ENCODE measurements at places on chromosomes 16 and 17.

GRCh38 chr16:89237733-89238132 lies 20.2 kb downstream of the ZNF778 start:
- H3K4me3 ChIP-seq: no peak overlapping the region
- peaks cover 28% of the 10 kb centered on the region for H3K36me3 ChIP-seq
- H3K4me1 ChIP-seq: peaks cover 6% of the 10 kb centered on the region
- no peak for DNase-seq

DNA sequence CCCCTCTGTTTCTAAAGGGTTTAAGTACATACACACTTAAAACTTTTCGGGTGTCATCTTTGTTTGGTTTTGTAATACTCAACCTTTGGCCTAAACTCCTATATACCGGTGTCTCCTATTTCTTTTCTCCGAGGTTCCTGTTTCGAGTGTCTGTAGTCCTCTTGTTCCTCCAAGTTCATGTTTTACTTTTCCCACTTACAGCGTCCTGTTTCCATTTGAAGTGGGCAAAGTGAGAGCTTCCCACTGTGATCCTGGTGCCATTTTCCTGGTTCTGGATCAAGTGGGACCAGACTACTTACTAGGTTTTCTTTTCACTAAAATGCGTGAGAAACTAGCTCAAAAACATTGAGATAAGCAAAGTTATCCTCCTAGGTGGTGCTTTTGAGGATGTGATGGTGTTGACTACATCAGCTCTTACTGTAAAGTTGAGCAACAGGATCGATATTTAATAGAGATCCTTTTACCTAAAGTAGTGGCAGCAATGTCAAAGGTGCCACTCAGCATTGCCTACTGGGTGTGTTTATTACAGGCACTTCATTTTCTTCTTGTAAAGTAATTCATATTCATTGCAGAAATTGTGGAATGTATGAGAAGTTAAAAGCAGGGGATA lies 1.3 kb downstream of the PSMD3 start:
- no peak for DNase-seq
- peaks cover 18% of the 10 kb centered on the region for H3K27me3 ChIP-seq
- H3K4me3 ChIP-seq: peak overlapping the region; percentile 97
- H3K36me3 ChIP-seq: peaks cover 29% of the 10 kb centered on the region
- no peak overlapping the region for H3K27ac ChIP-seq
- H3K4me1 ChIP-seq: peaks cover 30% of the 10 kb centered on the region

DNA sequence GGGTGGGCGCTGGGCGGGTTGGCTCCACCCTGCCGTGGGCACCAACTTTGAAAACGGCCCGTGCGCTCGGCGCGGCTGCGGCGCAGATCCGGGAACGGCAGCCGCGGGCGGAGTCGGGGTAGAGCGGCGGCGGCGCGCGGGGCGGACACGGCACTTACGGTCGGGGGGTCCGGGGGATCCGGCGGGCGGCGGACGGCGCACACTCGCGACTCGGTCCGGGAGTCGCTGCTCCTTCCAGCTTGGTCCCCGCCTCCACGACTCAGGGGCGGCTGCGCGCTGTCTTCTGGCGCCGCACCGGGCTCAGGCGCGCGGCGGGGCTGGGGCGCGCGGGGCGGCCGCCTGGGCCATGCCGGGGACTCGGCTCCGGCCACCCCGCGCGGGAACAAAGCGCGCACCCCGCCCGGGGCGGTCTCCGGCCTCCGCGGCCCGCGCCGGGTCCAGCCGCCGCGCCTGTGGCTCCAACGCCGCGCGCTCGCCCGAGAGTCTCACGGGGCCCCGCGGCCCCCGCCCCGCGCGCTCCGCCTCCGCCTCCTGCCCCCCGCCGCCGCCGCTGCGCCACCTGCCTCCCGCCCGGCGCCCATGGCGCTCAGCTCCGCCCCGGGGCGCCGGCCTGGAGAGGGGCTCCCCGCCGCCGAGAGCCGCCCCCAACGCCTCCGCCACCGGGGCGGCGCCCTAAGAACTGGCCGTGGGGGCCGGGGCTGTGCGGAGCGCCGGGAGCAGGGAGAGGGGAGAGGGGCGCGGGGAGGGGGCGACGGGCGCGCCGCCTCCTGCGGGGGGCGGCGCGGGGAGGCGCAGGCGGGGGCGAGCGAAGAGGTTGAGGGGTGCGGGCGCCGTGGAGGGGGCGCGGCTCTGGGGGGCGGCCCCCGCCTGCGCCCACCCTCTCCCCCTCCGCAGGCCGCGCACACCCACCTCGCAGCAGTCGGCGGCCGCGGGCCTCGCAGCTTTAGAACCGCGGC lies 35.9 kb downstream of the CBFA2T3 start:
- H3K36me3 ChIP-seq: no peaks in the 10 kb centered on the region
- H3K4me3 ChIP-seq: peak overlapping the region; percentile 52
- no peak for DNase-seq
- H3K4me1 ChIP-seq: no peaks in the 10 kb centered on the region
- H3K27ac ChIP-seq: no peak overlapping the region

- H3K27ac ChIP-seq: no peak overlapping the region
- H3K36me3 ChIP-seq: peaks cover 9% of the 10 kb centered on the region
- H3K27me3 ChIP-seq: no peaks in the 10 kb centered on the region
These were observed 20.8 kb upstream of the PPM1E start for GRCh38 chr17:58734811-58735210.

GRCh38 chr17:40241252-40241834 lies 22.2 kb downstream of the WIPF2 start:
- no peak overlapping the region for H3K27ac ChIP-seq
- no peak for DNase-seq
- peaks cover under 1% of the 10 kb centered on the region for H3K36me3 ChIP-seq
- no peak overlapping the region for H3K4me3 ChIP-seq
- peaks cover 16% of the 10 kb centered on the region for H3K4me1 ChIP-seq
- no peaks in the 10 kb centered on the region for H3K27me3 ChIP-seq

GRCh38 chr16:86863609-86864008 lies 285.3 kb downstream of the FOXL1 start:
- no peak overlapping the region for H3K27ac ChIP-seq
- no peak overlapping the region for H3K4me3 ChIP-seq
- H3K27me3 ChIP-seq: no peaks in the 10 kb centered on the region
- H3K4me1 ChIP-seq: peaks cover 9% of the 10 kb centered on the region

DNA sequence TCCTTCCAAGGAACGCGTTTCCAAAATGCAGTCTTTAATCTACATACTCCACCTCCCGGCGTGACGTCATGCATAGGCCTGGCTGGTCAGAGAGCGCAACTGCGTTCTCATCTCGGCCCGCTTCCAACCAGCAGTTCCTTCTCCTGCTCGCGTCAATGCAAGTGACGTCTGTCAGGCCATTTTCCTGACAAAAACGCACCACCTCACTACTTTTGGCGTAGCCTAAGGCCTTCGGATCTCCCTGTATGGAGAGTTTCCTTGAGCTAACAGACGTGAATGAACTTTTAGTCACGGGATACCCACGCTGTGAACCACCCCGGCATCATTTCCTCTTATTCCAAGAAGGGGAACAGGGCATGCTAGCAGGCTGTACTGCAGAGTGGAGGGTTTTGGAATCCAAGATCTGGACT lies 25.0 kb downstream of the TEX14 start:
- H3K27me3 ChIP-seq: no peaks in the 10 kb centered on the region
- peak; percentile 85 for DNase-seq
- no peaks in the 10 kb centered on the region for H3K4me1 ChIP-seq
- no peaks in the 10 kb centered on the region for H3K36me3 ChIP-seq

GRCh38 chr16:69064764-69065313 lies 40.6 kb upstream of the HAS3 start:
- H3K36me3 ChIP-seq: no peaks in the 10 kb centered on the region
- H3K27ac ChIP-seq: no peak overlapping the region
- H3K4me3 ChIP-seq: no peak overlapping the region

GRCh38 chr16:12016291-12016947 lies 39.9 kb downstream of the SNX29 start:
- no peaks in the 10 kb centered on the region for H3K36me3 ChIP-seq
- no peak for DNase-seq
- no peaks in the 10 kb centered on the region for H3K27me3 ChIP-seq
- H3K4me3 ChIP-seq: no peak overlapping the region

GRCh38 chr17:67784364-67785121 lies 40.8 kb upstream of the BPTF start:
- H3K4me3 ChIP-seq: no peak overlapping the region
- DNase-seq: no peak
- H3K27me3 ChIP-seq: no peaks in the 10 kb centered on the region
- no peaks in the 10 kb centered on the region for H3K36me3 ChIP-seq

GRCh38 chr17:44655983-44656710 lies at the start of gene MEIOC:
Gene MEIOC (plus strand): TSS chr17:44656468. CDS start chr17:44656614, 146 bp downstream.
- no peak within 1 kb of the TSS for H3K4me3 ChIP-seq
- H3K27me3 ChIP-seq: peaks cover 57% of the 10 kb centered on the region
- no peaks in the 10 kb centered on the region for H3K36me3 ChIP-seq
- DNase-seq: no peak

DNA sequence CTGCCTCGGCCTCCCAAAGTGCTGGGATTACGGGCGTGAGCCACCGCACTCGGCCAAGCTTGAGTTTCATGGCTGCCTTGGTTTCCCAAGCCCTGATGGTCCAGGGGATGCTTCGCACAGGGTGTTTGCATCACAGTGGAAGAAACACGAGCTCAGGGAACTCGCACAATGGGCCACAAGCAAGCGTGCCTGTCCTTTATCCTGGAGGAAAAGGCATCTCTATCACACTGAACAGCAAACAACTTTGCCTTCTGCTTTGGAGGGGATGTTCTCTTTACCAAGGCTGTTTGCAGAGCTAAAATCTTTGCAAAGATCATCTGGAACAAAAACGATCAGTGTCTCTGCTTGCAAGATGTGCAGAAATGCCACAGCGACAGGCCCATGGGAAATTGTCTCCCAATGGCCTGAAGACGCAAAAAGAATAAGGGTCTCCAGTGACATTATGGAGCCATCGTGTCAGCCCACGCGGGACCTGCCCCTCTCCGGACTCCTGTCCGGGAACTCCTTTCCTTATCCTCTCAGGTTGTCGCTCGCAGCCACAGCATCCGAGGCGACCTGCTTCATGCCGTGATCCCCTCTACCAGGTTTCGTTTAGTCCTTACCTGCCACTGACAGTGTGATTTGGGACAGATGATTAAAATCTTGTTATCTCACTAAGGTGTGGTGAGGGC lies 44.1 kb upstream of the CBFA2T3 start:
- H3K27ac ChIP-seq: no peak overlapping the region
- H3K4me1 ChIP-seq: no peaks in the 10 kb centered on the region
- H3K36me3 ChIP-seq: no peaks in the 10 kb centered on the region
- peak; percentile 34 for DNase-seq

DNA sequence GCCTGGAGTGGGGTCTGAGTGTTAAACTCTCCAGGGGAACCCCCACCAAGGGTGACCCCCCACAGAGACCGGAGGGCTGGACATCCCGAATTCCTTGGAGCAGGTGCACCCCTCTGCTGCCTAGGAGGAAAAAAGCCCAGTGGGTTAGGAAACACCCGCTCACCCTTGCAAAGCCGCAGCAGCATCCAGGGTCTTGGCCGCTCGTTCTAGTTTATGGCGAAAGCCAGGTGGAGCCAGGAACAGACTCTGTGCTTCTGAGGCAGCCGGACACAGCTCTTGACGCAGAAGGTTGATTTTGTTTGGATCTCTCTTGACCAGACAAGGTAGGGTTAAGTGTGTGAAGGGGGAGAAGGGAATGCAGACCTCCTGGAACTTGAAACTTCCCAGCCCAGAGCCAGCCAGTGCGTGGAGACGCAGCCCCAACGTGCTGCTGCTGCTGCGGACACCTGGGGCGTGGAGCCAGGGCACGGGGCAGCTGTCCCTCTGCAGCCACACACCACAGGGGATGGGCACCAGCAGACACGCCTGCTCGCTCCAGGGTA lies 154.5 kb downstream of the LAT start:
- H3K36me3 ChIP-seq: no peaks in the 10 kb centered on the region
- no peak overlapping the region for H3K4me3 ChIP-seq
- H3K27me3 ChIP-seq: no peaks in the 10 kb centered on the region
- no peak overlapping the region for H3K27ac ChIP-seq
- H3K4me1 ChIP-seq: no peaks in the 10 kb centered on the region

- H3K4me3 ChIP-seq: no peak overlapping the region
- H3K27ac ChIP-seq: no peak overlapping the region
- peaks cover 3% of the 10 kb centered on the region for H3K27me3 ChIP-seq
These were observed 67.1 kb upstream of the ZNF469 start for GRCh38 chr16:88315543-88316105.

DNA sequence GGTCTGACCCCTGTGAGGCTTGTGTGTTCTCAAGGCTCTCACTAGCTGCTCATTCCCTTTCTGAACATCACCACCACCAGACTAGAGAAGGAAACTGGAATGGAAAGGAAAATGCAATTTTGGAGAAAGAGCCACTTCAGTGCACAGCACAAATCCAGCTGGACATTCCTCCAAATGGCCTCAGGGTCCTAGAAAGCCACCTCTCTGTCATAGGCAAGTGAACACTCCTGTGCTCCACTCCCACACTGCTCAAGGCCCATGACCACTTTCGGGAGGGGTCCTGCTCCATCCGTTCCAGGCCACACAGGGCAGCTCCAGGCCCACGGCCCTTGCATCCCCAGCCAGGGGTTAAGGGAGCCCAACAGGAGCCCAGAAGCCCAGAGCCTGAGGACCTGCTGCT lies 2.6 kb downstream of the LRRC75A start:
- H3K27me3 ChIP-seq: no peaks in the 10 kb centered on the region
- DNase-seq: no peak
- no peaks in the 10 kb centered on the region for H3K36me3 ChIP-seq
- peaks cover 21% of the 10 kb centered on the region for H3K4me1 ChIP-seq
- H3K4me3 ChIP-seq: no peak overlapping the region
- no peak overlapping the region for H3K27ac ChIP-seq

Measured in tibial artery (tissue), 4 donors.